Uterus (tissue), 4 donors: ENCODE measurements at places on chromosomes 6 and 20. TPM values are rescaled to one million over a fixed set of nuclear protein-coding genes. Genes with fewer than 3 reads are reported as not detected.

- no peak for DNase-seq
These were observed 29.1 kb downstream of the TXLNB start for GRCh38 chr6:139262519-139263300.

- no peak for DNase-seq
These were observed 15.1 kb upstream of the SYNJ2 start for GRCh38 chr6:157966589-157966977.

DNA sequence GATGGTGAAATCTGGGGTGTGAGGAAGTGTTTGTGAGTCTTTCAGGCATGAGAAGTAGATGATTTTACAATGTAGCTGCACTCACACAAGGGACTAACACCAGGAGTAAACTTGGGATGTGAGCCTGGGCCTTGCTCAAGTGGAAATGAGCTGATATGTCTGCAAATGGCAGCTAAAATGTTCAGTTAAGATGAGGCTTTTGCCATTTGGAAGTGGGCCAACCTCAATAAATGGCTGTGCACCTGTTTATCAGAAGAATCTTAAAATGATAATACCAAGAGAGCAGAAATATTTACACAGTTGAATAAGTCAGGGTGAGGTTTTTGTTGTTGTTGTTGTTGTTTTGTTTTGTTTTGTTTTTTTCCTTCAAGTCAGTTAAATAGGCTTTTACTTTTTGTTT is 25.7 kb upstream of the KLHL31 start:
- no peak for DNase-seq

The PACSIN1 gene
- not detected for total RNA-seq

- no peak for DNase-seq
These were observed 1129.5 kb upstream of the MAP3K7 start for GRCh38 chr6:91716361-91716760.

DNA sequence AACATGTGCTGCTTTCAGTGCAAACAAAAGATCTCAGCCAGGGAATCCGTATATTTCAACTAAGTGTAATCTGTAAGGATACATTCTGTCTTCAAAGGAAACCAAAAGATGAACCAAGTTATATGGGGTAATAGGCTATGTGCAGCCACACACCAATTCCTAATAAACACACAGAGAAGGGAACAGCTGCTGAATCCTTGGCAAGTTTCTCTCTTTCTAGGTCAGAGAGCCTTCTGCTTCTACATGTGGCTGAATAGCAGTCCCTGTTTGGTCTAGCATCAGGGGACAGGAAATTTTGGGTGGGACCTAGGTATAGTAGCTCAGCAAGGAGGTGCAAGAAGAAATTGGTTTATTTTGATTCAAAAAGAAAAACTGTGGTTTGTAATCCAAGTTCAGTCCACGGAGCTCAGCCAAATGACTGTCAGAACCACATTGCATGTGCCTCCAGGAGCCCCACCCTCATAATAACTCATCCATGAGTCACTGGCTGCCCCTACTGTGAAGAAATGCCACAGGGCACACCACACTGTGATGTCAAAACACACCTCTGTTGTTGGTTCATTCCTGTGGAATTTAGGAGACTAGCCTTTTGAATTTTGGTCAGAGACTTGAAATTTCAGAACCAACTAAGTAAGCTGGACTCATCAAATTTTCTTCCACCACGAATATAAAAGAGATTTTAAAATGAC is 21.1 kb downstream of the SPTLC3 start:
- no peak for DNase-seq

DNA sequence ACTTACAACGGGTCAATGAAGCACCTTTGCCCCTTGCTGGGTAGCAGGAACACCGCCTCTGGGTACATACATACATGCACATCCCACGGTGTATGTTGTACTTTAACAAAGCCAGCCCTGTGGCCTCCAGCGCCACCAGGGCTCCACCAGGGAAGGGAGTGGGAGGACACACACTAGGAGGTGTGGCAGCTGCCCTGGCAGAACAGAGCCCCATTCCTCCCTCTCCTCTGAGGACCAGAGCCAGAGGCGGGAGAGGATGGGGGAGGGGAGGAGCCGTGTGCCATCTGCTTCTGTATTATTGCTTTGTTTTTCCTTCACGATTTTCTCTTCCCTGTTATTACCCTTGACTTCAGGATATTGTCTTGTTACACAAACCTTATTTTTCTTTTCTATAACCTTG is 105.8 kb upstream of the TRAF3IP2 start:
- no peak for DNase-seq

- no peak for DNase-seq
These were observed 95.6 kb downstream of the TOX2 start for GRCh38 chr20:44010162-44010704.

The OR2H2 gene
- total RNA-seq = not detected

- DNase-seq = no peak
These were observed 88.4 kb downstream of the MAFB start for GRCh38 chr20:40600441-40601219.

- DNase-seq = no peak
These were observed 480.9 kb upstream of the MARCKS start for GRCh38 chr6:113375950-113376846.

DNA sequence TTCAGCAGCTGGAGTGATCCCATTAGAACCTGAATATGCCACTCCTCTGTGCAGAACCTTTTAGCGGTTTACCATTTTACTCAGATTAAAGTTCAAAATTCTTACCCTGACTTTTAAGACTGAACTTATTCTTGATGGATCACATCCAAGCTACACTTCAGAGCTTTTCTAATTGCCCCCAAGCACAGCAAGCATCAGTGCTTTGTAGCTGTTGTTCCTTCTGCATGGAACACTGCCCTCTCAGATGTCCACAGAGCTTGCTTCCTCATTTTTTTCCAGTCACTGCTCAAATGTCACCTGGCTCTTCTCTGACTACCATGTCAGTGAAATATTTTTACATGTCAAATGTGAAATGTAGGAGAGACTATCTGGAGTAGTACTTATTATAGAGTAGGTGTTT is 1.6 kb upstream of the SLC35B3 start:
- DNase-seq = no peak

DNA sequence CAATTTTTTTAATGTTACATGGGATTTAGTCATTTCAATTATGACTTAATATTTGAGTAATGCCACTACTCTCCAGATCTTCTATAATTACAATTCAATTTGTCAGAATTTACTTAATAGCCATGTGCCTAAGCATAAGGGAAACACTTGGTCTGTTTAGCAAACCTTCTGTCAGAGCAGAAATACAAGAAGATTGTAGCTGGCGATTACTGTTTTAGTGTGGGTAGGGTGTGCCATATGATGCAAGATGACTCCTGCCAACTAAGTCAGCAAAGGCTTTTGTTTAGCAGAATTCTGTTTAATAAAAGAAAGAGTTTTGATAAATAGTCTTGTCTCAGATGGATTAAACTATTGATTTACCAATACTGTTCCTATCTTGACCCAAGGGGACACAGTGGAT is 455.4 kb downstream of the RNF144B start:
- DNase-seq = no peak

DNA sequence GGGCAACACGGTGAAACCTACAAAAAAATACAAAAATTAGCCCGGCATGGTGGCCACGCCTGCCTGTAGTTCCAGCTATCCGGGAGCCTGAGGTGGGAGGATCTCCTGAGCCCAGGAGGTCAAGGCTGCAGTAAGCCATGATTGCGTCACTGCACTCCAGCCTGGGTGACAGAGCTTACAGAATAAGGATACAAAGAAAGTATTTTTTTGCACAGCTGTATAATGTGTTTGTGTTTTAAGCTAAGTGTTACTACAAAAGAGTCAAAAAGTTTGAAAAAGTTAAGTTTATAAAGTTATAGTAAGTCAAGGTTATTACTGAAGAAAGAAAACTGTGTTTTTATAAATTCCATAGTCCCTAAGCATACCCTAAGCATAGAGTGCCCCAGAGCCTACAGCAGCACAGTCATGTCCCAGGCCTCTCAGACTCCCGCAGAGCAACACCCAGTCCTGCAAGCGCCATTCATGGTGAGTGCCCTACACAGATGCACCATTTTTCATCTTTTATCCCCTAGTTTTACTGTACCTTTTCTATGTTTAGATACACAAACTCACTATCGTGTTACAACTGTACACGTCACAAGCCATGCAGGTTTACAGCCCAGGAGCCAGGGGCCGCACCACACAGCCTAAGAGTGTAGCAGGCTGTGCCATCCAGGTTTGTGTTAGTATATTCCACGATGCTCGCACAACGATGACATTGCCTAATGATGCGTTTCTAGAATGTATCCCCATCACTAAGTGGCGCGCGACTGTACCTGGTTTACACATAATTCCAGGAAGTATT is 22.4 kb downstream of the TAF4 start:
- DNase-seq = peak; percentile 47

DNA sequence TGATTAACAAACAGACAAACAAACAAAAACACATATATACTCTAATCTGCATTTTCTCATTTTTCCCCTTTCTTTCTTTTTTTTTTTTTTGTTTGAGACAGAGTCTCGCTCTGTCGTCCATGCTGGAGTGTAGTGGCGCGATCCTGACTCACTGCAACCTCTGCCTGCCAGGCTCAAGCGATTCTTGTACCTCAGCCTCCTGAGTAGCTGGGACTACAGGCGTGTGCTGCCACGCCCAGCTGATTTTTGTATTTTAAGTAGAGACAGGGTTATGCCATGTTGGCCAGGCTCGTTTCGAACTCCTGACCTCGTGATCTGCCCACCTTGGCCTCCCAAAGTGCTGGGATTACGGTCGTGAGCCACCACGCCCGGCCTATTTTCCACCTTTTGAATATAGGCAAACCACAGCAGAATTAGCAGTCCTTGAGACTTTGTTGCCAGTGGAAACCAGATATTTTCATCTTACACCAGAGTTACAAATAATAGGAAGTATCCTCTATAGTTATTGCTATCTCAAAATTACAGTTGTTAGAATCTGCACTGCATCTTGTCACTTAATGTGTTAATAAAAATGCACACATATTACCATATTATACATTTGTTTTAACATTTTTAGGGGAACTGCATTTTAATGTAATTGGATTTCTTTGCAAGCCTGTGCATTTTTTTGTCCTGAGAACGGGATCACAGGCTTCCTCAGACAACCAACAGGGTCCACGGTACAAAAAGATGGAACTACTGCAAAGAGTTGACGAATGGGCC is 208.2 kb upstream of the ZNF217 start:
- no peak for DNase-seq

The SRSF12 gene
- not detected for total RNA-seq

DNA sequence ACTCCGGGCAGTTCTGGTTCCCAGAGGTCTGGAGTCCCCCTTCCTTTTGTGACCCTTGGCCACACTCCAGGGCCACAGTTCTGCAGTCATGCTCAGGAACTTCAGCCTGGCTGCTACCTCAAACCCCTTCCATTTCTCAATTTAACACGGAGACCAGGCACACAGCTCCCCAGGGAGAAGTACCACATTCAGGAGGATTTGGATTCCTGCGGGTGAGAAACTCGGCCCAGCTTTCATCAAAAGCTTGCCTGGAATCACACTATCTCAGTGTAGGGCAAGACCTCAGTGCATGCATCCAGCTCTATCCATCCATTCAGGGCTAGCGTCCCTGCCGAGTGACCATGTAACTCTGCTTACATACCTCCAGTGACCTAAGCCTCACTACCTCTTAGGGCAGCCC is 16.8 kb upstream of the IP6K3 start:
- no peak for DNase-seq

- DNase-seq = peak; percentile 21
These were observed 34.6 kb downstream of the GCNT2 start for GRCh38 chr6:10555625-10556309.

DNA sequence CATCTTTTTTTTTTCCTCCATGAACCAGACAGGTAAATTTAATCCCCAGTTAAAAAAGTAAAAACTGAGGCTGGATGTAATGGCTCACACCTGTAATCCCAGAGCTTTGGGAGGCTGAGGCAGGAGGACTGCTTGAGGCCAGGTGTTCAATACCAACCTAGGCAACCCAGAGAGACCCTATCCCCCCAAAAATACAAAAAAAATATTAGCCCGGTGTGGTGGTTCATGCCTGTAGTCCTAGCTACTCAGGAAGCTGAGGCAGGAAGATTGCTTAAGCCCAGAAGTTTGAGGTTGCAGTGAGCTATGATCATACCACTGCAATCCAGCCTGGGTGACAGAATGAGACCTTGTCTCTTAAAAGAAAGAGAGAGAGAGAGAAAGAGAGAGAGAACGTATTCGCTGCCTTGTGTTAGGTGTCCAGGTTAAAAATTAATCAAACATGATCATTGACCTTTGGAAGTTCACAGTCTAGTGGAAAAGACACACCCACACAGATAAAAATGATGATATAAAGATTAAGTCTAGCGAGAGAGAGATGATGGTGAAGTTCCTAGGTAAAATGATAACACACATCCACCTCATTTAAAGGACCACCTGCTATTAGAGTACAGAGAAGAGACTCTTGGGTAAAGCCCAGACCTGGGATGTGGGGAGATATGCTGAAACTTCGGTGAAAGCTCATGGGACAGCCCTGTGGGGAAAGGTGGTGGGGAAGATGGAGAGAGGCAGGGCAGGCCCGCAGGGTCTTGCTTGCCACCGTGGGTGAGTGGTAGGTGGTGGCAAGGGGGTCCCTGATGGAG is 4.8 kb upstream of the NHSL1 start:
- no peak for DNase-seq

- DNase-seq = no peak
These were observed 1336.7 kb upstream of the CITED2 start for GRCh38 chr6:140711019-140711613.

- DNase-seq = no peak
These were observed 5.0 kb downstream of the FAM184A start for GRCh38 chr6:119073307-119074051.

The ZNF165 gene
- total RNA-seq = not detected

DNA sequence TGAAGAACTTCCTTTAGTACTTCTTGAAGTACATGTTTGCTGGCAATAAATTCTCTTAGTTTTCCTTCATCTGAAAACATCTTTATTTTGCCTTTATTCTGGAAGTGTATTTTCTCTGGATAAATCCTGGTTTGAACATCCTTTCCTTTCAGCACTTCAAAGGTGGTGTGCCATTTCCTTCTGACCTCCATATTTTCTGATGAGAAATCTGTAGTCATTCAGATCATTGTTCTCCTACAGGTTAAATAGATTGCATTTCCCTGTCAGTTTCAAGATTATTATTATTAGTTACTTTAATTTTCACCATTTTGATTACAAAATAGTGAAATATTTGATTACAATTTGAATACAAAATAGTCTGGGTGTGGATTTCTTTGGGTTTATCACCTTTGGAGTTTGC is 134.5 kb downstream of the CDH26 start:
- no peak for DNase-seq

GRCh38 chr6:108127826-108128225 is 38.0 kb upstream of the NR2E1 start:
- DNase-seq = no peak

The PLA2G7 gene
- not detected for total RNA-seq
